ENCODE measurements at places on chromosomes 1 and 21. TPM values are rescaled to one million over a fixed set of nuclear protein-coding genes. Genes with fewer than 3 reads are reported as not detected.

The KANK4 gene
- polyA plus RNA-seq: not detected

The RGS13 gene
- polyA plus RNA-seq: 3.8 TPM

The STIL gene
- 0.54 TPM for polyA plus RNA-seq

The ZNF683 gene
- polyA plus RNA-seq: not detected

The SDE2 gene
- 7.8 TPM for polyA plus RNA-seq

The F5 gene
- under 0.01 TPM for polyA plus RNA-seq

- DNase-seq: no peak
Measured at GRCh38 chr1:218985424-218985984, 188.2 kb upstream of the LYPLAL1 start.

DNA sequence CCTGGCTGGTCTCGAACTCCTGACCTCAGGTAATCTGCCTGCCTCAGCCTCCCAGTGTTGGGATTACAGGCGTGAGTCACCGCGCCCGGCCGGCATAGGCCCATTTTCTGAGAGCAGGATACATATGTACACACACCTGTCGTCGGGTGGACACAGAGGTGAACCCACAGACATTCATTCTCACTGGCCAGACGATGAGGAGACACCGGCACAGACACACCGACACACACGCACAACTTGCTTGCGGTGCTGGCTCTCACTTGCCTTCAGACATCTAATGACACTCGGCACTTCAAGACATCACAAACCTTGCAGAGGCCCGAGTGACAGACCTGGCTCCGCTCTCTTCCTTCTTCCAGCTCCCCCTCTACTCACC lies 579 bp downstream of the PTCH2 start:
- no peak for DNase-seq

DNA sequence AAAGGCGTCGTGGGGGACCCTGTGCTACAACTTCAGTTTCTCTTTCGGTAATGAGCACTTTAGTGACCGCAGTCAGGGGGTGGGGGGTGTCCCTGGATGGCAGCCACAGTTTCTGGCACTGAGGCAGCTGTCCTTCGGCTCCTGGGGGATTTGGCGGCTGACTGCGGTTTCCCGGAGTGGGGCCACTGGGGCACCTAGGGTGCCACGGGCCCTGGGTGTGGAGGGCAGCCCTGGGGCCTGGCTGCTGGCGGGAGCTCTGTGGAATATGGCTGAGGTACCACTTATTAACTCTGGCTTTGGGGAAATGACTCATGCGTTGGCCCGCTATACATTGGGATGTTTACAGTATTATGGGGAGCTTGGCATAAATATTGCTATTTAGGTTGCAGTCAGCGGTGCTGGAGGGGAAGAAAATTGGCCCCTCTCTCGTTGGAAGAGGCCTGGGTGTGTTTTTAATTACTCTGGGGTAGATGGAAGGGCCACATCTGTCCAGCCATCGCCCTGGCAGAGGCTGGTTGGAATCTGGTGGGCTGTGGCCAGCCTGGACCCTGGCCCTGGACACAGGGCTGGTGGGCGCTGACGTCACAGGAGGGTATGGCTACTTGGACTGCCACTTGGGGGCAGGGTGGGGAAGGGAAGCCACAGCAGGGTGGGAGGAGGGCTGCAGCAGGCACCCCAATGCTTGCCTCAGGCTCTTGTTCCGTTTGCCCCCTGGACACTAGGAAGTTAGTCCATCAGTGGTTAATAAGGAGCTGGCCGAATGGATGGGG lies 2.0 kb downstream of the EPHB2 start:
- DNase-seq: peak; percentile 31

- no peak for DNase-seq
Measured at GRCh38 chr1:117654493-117655219, 48.8 kb downstream of the TENT5C start.

GRCh38 chr1:69985376-69985775 lies 220.0 kb downstream of the LRRC40 start:
- no peak for DNase-seq

DNA sequence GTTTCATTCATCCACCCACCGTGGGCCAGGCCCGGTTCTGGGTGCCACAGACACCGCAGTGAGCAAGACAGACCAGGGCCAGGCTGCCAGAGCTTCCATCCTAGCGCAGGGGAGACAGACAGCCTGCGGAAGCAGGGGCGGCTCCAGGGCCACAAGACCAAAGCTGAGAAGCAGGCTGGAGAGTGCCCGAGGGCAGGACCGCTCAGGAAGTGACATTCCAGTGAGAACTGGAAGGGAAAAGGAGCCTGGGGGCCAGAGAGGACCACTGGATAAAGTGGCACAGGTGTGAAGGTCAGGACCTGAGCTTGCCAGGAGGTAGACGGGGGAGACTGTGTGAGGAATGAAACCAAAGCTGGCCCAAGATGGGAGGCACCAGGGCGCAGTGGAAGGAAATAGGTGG lies 59.5 kb upstream of the EFHD2 start:
- DNase-seq: no peak

GRCh38 chr1:229574679-229575442 lies 16.4 kb upstream of the ABCB10 start:
- no peak for DNase-seq

GRCh38 chr1:23611601-23612327 lies 52.5 kb upstream of the ID3 start:
- no peak for DNase-seq

DNA sequence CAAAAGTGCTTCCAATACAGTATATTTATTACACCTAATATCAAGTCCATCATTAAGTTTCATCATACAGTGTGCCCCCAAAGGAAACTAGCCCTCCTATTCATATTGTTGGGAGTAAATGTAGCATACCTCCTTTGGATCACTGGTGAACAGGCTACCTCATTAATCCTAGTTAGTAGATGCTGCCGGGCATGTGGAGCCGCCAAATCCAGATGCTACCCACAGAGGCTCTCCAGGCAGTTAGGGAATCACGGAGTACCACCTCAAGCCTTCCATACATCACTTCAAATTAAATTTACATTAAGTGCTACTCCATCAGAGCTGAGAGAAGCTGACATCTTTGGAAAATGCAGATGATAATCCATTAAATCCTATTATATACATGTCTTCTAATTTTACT lies 121.7 kb upstream of the FOXD3 start:
- no peak for DNase-seq

GRCh38 chr1:183578856-183579255 lies 11.4 kb downstream of the NCF2 start:
- peak; percentile 59 for DNase-seq

Measured in small intestine (tissue), 16 donors.